NAMALWA (cell line): ENCODE measurements at places on chromosomes 3 and 15.

DNA sequence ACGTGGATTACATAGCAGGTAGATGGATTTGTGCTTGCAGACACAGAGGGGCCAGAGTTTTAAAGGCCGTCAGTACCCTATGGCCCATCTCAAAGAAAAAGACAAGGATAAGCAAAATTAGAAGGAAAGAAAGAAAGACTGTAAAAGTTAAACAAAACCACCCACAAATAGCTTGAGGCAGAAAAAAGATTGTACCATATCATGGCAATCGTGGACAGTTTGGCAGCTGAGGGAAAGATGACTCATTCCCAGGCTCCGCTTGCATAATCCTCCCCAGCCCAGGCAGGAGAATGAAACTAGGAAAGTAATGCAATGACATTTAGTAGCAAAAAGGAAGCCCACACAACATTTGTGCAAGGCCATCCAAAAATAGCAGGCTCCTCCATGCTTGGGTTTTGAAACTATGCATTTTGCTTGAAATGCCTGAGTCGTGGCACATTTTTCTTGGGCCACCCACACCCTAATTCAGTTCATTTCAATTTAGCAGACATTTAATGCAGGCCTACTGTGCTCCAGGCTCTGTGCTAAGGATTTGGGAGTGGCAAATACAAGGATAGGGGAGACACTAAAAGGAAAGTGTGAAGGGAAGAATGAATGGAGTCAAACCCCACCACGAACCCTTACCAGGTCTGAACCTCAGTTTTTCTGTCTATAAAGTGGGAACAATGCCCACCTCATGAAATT is 40.9 kb upstream of the SMAD3 start:
- DNase-seq: no peak

- no peak for DNase-seq
These were observed 185.2 kb upstream of the CFAP20DC start for GRCh38 chr3:59234884-59235633.

GRCh38 chr3:57637391-57637790 is 40.2 kb upstream of the ARF4 start:
- no peak for DNase-seq

GRCh38 chr15:59540654-59541053 is 70.9 kb upstream of the GCNT3 start:
- DNase-seq: no peak

DNA sequence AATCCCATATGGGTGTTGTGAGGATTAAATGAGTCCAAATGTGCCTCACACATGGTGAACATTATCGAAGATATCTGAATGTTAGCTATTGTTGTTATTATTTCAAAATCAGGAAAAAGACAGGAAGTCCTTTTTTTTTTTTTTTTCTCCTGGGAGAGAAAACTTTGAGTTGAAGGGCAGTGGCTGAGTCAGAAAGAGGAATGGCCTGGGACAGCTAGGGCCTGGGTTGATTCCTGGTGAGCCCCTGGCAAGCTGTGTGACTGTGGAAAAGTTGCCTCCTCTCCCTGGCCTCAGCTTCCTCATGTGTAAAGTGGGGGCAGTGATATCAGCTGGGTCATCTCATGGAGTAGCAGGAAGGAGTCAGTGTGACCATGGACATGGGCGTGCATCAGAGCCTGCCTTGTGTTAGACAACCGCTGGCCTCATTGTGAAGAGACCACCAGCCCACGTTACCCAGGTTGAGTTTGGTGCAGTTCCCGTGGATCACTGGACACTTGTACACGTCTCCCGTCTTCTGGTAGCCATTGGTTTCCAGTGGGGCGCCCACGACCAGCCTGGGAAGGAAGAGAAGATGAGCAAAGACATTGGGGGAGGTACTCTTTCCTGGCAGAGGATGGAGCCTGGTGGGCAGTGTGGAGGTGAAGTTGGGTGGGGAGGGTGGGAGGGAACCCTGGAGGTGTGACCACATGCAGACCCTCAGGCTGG is 63.1 kb downstream of the ITGA11 start:
- no peak for DNase-seq

DNA sequence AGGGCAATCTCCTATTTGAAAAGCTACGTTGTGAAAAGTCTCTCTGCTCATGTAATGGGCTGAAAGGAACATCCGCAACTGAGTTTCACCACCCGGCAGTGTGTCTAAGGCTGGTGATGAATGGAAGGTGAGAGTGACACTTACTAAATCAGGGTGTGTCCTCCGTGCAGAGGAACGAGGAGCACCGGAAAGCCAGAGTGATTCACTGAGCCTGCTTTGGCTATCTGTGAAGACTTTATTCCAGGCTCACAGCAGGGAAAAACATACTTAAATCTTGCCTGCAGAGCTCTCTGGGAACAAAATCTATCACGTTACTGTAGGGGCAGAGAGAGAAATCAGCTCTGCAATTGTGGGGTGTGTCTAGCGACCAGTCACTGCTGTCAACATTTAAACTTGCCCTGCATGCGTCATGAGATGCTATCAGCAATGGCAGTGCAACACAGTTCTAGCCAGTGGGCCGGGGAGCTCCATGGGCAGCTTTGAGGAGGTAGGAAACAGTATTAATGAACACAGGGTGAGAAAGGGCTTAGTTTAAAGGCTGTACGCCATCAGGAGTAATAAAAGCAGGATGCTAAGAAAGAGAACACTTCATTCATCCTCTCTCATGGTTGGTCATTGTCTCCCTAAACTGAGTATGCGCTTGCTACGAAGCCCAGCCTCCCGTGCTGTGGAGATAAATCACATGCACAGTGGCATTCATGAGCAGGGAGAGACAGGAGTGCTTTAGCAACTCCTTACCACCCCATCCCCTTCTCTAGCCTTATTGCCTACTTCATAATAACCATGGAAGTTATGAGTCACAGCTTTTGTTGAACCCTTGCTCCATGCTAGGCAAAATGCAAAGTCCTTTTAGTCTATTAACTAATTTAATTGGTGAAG is 542.7 kb upstream of the ADAMTS9 start:
- DNase-seq: no peak

GRCh38 chr3:12135029-12135657 is 23.6 kb downstream of the TIMP4 start:
- peak; percentile 70 for DNase-seq

DNA sequence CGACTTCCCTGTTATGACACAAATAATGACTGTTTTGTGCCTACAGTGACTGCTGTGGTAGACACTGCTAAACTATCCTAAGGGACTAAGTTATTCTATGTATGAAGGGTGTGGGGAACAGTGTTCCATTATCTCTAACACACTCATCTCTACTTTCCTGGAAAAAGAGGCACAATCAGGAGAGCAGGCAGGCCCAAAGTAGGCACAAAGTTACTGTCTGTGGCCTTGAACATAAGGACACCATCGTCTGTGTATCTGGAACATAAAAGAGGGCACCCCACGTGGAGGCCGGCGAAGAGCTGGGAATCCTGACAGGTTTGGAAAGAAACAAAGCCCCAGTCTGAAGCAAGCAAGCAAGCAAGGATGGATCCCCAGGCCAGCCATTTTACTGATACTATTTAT is 1.5 kb downstream of the ABCC5 start:
- no peak for DNase-seq

GRCh38 chr3:72346526-72346926 is 501.7 kb downstream of the SHQ1 start:
- DNase-seq: no peak

GRCh38 chr3:29899021-29899420 is 618.1 kb downstream of the RBMS3 start:
- no peak for DNase-seq
